ENCODE measurements at places on chromosomes 11 and 22.
A peak's percentile ranks its signal among the peaks of the same experiment; 100 is the strongest.

GRCh38 chr11:26556582-26556981, 15.5 kb downstream of the MUC15 start:
- no peak for DNase-seq

- DNase-seq = no peak
Observed at GRCh38 chr11:35058669-35059434, 80.1 kb upstream of the CD44 start.

DNA sequence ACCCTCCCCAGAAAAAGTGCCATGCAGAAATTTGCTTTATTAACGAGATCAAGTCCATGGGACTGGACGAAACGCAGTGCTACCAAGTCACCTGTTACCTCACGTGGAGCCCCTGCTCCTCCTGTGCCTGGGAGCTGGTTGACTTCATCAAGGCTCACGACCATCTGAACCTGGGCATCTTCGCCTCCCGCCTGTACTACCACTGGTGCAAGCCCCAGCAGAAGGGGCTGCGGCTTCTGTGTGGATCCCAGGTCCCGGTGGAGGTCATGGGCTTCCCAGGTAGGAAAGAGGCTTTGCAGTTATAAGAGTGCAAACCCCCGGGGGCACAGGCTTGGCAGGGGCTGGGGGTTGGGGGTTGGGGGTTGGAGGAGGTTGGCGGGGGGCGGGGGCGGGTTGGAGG, 4.2 kb downstream of the APOBEC3H start:
- DNase-seq = no peak

GRCh38 chr11:34358728-34359547, 1.1 kb upstream of the ABTB2 start:
- DNase-seq = peak; percentile 71

GRCh38 chr11:17859552-17859951, 125.0 kb downstream of the KCNC1 start:
- no peak for DNase-seq

GRCh38 chr11:65445604-65446445, 23.2 kb downstream of the NEAT1 start:
- DNase-seq = peak; percentile 50

DNA sequence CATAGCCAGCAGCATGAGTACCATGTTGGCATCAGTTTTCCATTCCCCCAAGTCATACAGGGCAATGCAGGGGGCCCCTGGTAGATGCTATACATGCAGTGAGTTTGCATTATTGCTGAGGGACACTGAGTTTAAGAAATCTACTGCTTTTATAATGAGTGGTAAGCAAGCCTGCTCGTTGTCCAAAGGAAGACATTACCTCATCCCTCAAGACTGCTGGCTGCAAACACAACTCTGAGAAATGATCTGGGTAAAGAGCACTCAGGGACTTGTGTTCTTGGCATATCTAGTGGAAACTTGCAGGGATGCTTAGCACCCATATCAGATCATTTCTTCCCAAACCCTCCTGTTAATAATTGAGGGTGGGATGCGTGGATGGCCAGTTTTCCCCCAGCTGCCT, 77.9 kb downstream of the CWC15 start:
- no peak for DNase-seq

Data from T-helper 1 cell (primary cell).